HL-60 (cell line): ENCODE measurements at places on chromosomes 1 and 21.

DNA sequence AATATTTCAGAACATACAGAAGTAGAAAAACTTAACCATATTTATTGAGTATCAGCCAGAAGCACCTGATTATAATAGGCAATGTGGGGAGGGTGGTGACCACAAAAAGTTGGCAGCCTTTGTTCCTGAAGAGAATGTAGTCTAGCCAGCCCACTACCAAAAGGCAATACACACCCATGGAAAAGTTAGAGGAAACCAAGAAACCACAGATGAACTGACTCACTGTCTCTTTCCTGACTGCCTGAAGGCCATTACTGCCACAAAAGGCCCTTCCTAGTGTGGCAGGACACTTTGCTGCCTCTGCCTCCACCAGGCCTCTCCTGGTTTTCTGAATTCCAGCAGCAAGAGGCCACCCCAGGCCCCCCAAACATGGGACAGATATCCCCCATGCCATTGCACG lies 14.6 kb upstream of the PROX1 start:
- DNase-seq, result no peak

- no peak for DNase-seq
Observed at GRCh38 chr1:217343907-217344306, 287.0 kb downstream of the GPATCH2 start.

GRCh38 chr1:161069731-161070270 lies at the start of gene ARHGAP30:
TSS of gene ARHGAP30 (minus strand) at chr1:161069891. CDS start at chr1:161069624, 267 bp downstream.
- peak; percentile 98 for DNase-seq

DNA sequence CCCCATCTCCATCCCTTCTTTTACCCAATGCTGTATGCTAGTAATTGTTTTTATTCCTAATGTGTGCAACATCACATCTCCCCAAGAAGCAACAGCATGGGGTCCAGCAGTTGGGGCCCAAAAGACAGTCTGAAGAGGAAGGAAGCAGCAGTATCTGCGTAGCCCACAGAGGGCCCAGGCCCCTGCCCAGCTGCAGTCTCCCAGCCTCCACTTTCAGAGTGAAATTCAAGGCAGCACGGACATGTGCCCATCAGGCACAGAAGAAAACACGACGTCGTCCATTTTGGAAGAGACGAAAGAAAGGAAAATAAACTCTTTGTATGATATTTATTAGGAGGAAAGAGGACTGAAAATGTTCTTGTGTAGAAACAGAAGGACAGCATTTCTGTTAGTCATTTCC lies 37.4 kb downstream of the NCF2 start:
- no peak for DNase-seq

GRCh38 chr1:199735660-199736059 lies 291.9 kb upstream of the NR5A2 start:
- DNase-seq, result no peak

- DNase-seq, result no peak
Observed at GRCh38 chr1:76189310-76189709, 114.8 kb downstream of the ST6GALNAC3 start.

- DNase-seq, result no peak
Observed at GRCh38 chr1:198597690-198598430, 41.0 kb upstream of the PTPRC start.

DNA sequence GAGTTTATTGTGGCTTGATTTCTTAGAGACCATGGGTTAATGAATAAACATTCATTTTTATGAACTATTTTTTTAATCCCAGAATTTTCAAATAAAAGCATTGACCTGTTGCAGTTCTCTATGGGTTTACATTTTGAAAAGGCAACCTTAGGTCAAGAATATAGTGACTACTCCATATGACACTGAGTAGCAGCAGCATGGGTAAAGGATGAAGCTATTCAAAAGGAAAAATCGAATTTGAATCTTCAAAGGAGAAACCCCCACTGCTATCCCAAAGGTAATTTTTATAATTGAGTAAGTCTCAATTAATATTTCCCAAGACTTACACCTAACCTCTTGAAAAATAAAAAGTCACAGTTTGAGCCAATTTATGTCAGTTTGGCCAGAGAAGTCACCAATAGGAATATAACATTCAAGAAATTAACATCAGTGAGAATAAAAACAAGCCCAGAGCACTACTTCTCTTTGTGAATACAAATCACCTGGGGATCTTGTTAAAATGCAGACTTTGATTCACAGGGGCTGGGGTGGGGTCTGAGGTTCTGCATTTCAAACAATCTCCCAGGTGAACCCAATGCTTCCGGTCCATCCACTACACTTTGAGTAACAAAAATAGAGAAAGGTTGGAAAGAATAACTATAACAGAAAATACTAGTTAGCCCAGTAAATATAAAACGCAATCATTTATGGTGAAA lies 39.8 kb downstream of the USP1 start:
- no peak for DNase-seq
